ENCODE measurements at places on chromosomes 2 and 18. TPM values are rescaled to one million over a fixed set of nuclear protein-coding genes. Genes with fewer than 3 reads are reported as not detected.

ANKRD30BL gene
- total RNA-seq, result not detected

CFAP221 gene
- not detected for total RNA-seq

EVA1A gene
- total RNA-seq, result 116 TPM

BOLL gene
- total RNA-seq, result not detected

RUFY4 gene
- total RNA-seq, result not detected

RAPGEF4 gene
- 6.2 TPM for total RNA-seq

ALK gene
- not detected for total RNA-seq

XDH gene
- total RNA-seq, result not detected

PSMA8 gene
- not detected for total RNA-seq

CHST10 gene
- 11.5 TPM for total RNA-seq

SH3RF3 gene
- total RNA-seq, result 6.1 TPM

OR6B2 gene
- not detected for total RNA-seq

SP9 gene
- total RNA-seq, result not detected

MOCOS gene
- 1.6 TPM for total RNA-seq

CYTIP gene
- not detected for total RNA-seq

SLC8A1 gene
- total RNA-seq, result 4.6 TPM

COMMD1 gene
- 34.8 TPM for total RNA-seq

MYO7B gene
- 0.47 TPM for total RNA-seq

HMSD gene
- not detected for total RNA-seq

ATG16L1 gene
- total RNA-seq, result 30.7 TPM

CAPN13 gene
- not detected for total RNA-seq

IL36A gene
- total RNA-seq, result 0.09 TPM

SLC23A3 gene
- total RNA-seq, result 1.1 TPM

STARD6 gene
- total RNA-seq, result not detected

PRADC1 gene
- total RNA-seq, result 21.0 TPM

PLEK gene
- 0.09 TPM for total RNA-seq

OBSL1 gene
- 22.0 TPM for total RNA-seq

MALL gene
- 21.3 TPM for total RNA-seq

INPP5D gene
- total RNA-seq, result 26.9 TPM

CD207 gene
- under 0.01 TPM for total RNA-seq

VWA3B gene
- not detected for total RNA-seq

TNFAIP6 gene
- total RNA-seq, result 1.8 TPM

SOX11 gene
- not detected for total RNA-seq

CD28 gene
- under 0.01 TPM for total RNA-seq

APCDD1 gene
- total RNA-seq, result under 0.01 TPM

SEPTIN10 gene
- 125 TPM for total RNA-seq

PCARE gene
- under 0.01 TPM for total RNA-seq

RFTN2 gene
- 3.8 TPM for total RNA-seq

HOXD3 gene
- 0.54 TPM for total RNA-seq

ZNF638 gene
- total RNA-seq, result 133 TPM

COL4A3 gene
- 0.19 TPM for total RNA-seq

NOL4 gene
- under 0.01 TPM for total RNA-seq

TMEM214 gene
- 18.4 TPM for total RNA-seq

METTL8 gene
- 10.3 TPM for total RNA-seq

PRKCE gene
- 42.9 TPM for total RNA-seq

LBX2 gene
- total RNA-seq, result 1.4 TPM

ZNF892 gene
- total RNA-seq, result 7.2 TPM

ACKR3 gene
- total RNA-seq, result 14.4 TPM

LNPK gene
- 13.6 TPM for total RNA-seq

PLGLB1 gene
- 0.18 TPM for total RNA-seq

SERPINB13 gene
- not detected for total RNA-seq

PRKAG3 gene
- not detected for total RNA-seq

CREG2 gene
- total RNA-seq, result 0.72 TPM

MEP1B gene
- total RNA-seq, result 0.19 TPM

PTPN4 gene
- total RNA-seq, result 39.3 TPM

STARD7 gene
- 170 TPM for total RNA-seq

CAPG gene
- 28.0 TPM for total RNA-seq

RAX gene
- total RNA-seq, result not detected

Data from endothelial cell of coronary artery (primary cell).